ENCODE measurements at places on chromosomes 11 and 22. TPM values are rescaled to one million over a fixed set of nuclear protein-coding genes. Genes with fewer than 3 reads are reported as not detected.

GRCh38 chr11:129041611-129042018, 98.9 kb upstream of the TP53AIP1 start:
- no peak for DNase-seq

Gene ZDHHC13
- polyA plus RNA-seq, result 22.2 TPM

DNA sequence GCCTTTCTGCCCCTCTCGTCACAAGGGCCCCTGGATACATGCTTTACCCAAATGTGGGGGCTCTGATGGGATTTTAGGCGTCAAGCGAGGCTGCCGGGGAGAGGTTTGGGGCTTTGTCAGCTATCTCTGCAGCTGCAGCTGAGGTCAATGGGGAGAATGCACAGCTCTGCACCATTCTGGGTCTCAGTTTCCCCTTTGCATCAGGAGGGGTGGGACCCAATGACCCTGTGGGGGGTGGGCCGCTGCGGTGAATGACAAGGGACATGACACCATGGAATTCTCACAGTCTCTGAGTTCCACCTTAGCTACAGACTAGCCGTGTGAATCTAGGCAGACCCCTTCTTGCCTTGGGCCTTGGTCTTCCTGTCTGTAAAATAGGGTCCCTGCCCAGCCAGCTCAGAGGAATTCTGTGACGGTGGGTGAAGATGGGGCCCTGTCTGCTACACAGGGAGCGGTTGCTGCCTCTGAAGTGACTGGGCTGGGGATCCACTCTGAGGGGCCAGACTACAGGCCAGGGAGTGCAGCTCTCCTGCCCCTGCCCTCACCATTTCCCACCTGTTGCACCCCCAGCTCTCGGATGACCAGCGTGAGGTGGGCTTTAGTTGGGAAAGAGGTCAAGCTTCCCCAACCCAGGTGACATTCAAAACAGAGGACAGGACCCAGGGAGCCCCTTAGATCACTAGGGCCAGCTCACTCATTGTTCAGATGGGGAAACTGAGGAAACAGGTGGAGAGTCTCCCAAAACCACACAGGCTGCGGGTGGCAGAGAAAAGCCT, 35.9 kb upstream of the WNT11 start:
- DNase-seq, result no peak

DNA sequence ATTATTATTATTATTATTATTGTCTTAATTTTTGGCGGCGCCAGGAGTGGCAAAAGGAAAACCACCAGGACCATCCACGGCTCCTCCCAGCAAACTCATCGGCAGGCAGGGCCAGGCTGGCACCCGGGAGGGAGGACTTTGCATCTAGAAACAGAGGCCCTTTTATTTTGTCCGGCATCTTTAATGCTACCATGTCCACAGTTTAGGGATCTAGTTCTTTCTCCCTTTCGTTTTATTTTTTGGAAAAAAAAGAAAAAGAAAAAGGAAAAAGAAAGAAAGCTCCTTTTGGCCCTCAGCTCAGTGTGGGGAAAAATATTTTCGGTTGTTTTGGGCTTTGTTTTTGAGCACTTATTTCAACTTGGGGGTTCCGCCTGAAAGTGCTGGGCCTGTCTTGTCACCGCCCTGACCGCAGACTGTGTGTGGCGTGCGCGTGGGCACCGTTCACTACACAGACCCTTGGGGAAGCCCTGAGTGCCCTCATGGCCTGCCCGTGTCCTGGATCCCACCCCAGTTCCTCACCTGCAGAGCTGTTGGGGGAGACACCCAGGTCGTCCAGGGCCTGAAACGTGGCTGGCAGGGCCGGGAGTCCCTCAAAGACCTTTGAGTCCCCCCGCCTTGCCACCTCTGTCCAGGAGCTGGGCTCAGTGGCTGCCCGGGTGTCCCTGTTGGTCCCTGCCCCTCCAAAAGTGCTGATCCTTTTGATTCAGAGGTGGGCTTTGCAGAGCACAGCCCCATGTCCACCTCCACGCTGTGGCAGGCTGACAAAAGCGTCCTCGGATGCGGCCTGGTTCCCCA, 69.1 kb upstream of the PPARA start:
- DNase-seq, result no peak

Gene PRRG4
- 6.1 TPM for polyA plus RNA-seq

Gene BTG4
- not detected for polyA plus RNA-seq

GRCh38 chr22:48754611-48755058, 1073.0 kb downstream of the BRD1 start:
- DNase-seq, result no peak

DNA sequence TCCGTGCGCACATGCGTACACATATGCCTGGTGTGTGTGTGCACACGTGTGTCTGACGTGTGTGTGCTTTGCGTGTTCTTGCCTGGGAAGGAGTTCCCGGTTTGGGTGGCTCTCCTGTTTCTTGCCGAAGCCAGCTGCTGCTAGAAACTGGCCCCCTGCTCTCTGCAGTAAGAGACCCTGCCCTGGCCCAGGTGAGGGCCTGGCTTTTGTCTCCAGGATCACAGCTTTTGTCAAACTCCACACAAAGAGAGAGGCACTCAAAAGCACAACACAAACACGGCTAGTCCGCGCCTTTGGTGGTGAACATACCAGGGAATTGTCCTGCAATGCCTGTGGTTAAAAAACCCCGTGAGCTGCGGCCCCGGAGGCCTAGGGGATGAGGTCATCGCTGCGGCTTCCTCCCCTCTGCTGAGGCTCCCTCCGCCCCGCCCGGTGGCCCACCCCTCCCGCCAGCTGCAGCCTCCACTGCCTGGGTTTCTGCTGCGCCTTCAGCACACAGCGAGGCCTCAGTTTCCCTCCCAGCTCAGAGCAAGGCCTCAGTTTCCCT, 88.9 kb downstream of the KCNQ1 start:
- no peak for DNase-seq

Gene RAB39A
- polyA plus RNA-seq, result 0.73 TPM

Data from right renal pelvis (tissue), 4 donors.